ENCODE measurements at places on chromosomes 2 and 18.

DNA sequence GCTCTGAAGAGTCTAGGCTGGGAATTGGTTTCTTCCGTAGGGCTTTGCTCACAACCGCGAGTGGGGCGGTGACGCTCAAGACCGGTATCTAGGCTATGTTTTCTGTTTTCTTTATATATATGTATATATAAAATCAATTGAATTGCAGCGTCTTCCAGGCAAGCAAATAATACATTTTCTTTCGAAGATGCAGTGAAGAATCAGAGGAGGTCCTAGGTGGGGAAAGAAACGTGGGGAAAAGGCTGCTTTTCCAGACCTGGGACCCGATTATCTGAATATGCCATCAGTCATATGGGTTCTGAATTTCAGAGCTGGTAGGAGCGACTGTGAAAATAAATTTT is 714 bp upstream of the SCN9A start:
- no peak for DNase-seq

- DNase-seq = no peak
Observed at GRCh38 chr2:11777066-11777782, 30.8 kb downstream of the LPIN1 start.

GRCh38 chr2:176812246-176812775 is 400.3 kb upstream of the HNRNPA3 start:
- no peak for DNase-seq

DNA sequence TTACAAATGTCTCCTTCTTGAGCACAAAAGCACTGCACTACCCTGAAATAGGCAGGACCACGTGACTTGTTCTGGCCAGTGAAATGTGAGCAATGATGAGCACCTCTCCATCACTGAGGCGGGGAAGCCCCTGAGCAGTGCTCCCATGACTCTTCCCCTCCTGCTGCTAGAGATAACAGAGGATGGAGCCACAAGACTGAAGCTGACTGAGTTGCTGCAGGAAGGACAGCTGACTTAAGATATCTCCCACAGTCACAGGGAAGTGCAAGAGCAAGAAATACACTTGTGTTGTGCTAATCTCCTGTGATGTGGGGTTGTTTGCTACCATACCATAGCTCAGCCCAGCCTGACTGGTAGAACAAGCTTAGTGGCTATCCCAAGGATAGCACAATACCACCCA is 38.7 kb downstream of the STK39 start:
- no peak for DNase-seq

DNA sequence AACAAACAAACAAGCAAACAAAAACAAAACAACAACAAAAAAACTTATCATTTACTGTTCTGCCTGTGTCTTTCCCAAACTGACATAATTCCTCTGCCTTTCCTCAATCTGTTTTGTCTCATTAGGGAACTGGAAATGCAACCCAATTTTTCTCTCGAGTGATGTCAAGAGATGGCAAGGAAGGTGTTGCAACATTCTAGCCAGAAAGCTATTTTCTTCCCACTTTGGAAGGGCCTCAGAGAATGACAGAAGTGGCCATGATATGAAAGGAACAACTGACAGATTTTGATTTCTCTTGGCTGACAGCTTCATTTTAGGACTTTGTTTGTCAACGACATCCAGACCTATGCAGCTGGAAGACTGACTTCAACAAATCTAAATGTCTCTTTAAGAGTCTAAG is 24.7 kb downstream of the RND3 start:
- no peak for DNase-seq

GRCh38 chr2:102022884-102023539 is 31.3 kb downstream of the IL1R2 start:
- no peak for DNase-seq

DNA sequence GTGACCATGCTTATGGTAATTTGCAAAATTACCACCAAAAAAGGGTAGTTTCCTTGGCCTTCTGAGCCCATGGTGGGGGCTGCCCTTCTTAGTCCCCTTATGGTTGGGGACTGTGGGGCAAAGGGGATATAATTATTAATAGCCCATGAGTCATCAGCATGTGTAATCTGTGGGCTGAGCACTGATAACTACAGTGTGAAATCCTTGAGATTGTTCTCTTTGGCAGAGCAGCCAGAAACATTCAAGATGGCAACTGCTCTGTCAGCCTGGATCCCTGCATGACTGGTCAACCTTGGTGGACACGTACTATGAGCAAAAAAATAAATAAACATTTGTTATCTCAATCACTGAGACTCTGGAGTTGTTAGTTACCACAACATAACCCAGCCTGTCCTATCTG is 61.3 kb downstream of the MGAT4A start:
- DNase-seq = no peak

GRCh38 chr18:72128649-72129048 is 415.5 kb downstream of the CBLN2 start:
- no peak for DNase-seq

DNA sequence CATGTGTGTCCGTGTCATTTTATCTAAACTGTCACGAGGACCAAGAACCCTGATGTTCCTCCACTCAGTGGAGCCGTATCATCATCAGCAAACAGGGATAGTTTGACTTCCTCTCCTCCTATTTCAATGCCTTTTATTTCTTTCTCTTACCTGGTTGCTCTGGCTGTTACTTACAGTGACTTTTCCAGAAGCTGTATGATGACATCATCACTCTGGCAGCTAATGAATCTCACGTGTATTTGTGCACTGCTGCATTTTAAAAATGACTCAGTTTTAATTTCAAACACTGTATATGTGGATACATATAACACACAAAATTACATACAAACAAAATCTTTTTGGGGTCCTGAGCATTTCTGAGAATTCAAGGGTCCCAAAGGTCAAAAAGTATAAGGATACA is 481.4 kb downstream of the CDH2 start:
- no peak for DNase-seq

DNA sequence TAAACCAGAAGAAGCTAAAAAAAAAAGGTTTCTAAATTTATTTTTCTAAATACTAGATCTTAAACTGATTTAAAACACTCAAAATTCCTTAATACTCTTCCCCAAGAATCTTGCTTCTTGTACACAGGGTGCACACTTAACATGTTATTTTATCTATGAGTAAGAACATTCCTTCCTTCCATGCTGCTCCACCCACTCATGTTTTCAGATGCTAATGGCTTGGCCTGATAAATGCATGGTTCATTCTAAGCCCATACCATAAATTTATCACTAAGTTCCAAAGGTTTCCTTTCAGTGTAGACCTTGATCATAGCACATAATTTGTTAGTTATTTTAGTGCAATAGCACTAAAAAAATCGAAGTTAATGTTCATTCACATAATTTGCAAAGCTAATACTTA is 8.1 kb downstream of the FBXO48 start:
- no peak for DNase-seq

GRCh38 chr2:56450772-56451171 is 267.0 kb downstream of the CCDC85A start:
- no peak for DNase-seq

Measured in CD8-positive, alpha-beta memory T cell (primary cell).